ENCODE measurements at places on chromosomes 12 and 14. TPM values are rescaled to one million over a fixed set of nuclear protein-coding genes. Genes with fewer than 3 reads are reported as not detected.

Gene FGF23
- not detected for total RNA-seq

Gene TGM1
- total RNA-seq = 2.1 TPM

Gene NOS1
- total RNA-seq = not detected

DNA sequence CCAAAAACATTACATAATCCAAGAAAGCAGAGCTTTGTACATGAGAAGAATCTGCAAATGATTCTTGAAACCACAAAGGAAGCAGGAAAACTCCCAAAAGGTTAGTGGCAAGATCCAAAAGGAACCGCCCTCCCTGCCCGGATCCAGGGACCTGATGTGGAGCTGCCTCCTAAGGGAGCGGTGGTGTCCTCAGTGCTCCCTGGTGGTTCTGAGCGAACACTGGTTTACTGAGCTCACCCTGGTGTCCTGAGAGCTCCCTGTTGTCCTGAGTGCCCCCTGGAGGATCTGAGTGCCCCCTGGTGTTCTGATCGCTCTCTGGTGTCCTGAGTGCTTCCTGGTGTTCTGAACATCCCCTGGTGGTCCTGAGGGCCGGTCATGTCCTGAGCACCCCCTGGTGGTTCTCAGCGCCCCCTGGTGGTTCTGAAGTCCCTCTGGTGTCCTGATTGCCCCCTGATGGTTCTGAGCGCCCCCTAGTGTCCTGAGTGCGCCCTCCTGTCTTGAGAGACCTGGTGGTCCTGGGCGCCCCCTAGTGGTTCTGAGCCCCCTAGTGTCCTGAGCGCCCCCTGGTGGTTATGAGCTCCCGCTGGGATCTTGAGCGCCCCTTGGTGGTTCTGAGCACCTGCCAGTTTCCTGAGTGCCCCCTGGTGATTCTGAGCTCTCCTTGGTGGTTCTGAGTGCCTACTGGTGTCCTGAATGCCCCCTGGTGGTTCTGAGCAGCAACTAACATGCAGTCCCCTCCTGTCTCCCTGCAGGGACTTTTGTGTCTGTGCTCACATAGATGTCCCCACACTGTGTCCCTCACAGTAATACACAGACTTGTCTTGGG is 891.1 kb downstream of the TMEM121 start:
- no peaks in the 10 kb centered on the region for H3K27me3 ChIP-seq
- no peak overlapping the region for H3K27ac ChIP-seq
- H3K36me3 ChIP-seq = no peaks in the 10 kb centered on the region
- H3K4me1 ChIP-seq = no peaks in the 10 kb centered on the region
- H3K4me3 ChIP-seq = no peak overlapping the region

- no peaks in the 10 kb centered on the region for H3K36me3 ChIP-seq
- peaks cover 15% of the 10 kb centered on the region for H3K4me1 ChIP-seq
- H3K4me3 ChIP-seq = peak overlapping the region; percentile 43
- no peak for DNase-seq
Measured at GRCh38 chr12:69284131-69284530, 44.8 kb downstream of the CPSF6 start.

DNA sequence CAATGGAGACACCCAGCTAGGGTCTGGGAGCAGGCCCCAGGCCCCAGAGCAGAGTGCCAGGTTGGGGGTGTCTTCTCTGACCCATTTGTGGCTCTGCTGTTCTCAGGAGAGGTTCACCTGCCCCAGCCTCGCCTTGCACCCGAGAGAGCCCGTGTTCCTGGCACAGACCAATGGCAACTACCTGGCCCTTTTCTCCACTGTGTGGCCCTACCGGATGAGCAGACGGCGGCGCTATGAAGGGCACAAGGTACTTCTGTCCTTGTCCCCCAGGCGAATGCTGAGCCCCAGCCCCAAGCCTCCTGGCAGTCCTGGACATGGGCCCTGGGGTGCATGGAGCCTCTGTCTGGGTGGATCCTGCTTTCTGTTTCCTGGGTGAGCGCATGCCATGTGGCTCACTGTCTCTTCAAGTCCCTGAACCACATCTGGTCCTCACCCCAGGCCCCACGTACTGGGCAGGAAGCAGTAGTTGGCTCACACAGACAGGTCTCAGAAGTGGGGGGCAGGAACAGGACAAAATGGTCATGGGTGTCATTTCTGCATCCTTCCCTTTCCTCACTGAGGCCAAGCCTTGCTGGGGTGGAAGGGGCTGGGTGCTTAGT is 58.2 kb downstream of the BEGAIN start:
- no peak overlapping the region for H3K27ac ChIP-seq
- H3K36me3 ChIP-seq = peaks cover 3% of the 10 kb centered on the region
- no peak for DNase-seq
- peaks cover 2% of the 10 kb centered on the region for H3K4me1 ChIP-seq
- H3K27me3 ChIP-seq = no peaks in the 10 kb centered on the region

Gene CCDC63
- not detected for total RNA-seq

Gene DDN
- total RNA-seq = 0.08 TPM

DNA sequence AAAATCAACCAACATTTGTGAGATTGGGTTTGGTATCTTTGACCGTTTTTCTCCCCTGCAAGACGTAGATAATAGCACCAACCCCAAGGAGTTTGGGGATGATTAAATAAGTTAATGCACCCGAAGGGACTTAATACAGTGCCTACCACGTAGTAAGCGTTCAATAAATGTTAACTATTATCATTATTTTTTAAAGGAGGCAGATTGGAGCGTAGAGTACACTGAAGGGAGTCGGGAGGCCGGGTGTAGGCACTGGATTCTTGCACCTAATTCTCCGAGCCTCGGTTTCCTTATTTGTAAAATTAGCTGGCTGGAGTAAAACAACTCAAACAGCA is 367 bp upstream of the FRS2 start:
- H3K27me3 ChIP-seq = no peaks in the 10 kb centered on the region
- H3K27ac ChIP-seq = peak overlapping the region; percentile 100
- peak overlapping the region; percentile 99 for H3K4me3 ChIP-seq
- peaks cover 52% of the 10 kb centered on the region for H3K4me1 ChIP-seq
- H3K36me3 ChIP-seq = no peaks in the 10 kb centered on the region

- H3K4me1 ChIP-seq = peaks cover 19% of the 10 kb centered on the region
- H3K27me3 ChIP-seq = no peaks in the 10 kb centered on the region
- H3K36me3 ChIP-seq = no peaks in the 10 kb centered on the region
- DNase-seq = no peak
- peak overlapping the region; percentile 31 for H3K4me3 ChIP-seq
Measured at GRCh38 chr12:23197266-23197665, 572.3 kb downstream of the ETNK1 start.

DNA sequence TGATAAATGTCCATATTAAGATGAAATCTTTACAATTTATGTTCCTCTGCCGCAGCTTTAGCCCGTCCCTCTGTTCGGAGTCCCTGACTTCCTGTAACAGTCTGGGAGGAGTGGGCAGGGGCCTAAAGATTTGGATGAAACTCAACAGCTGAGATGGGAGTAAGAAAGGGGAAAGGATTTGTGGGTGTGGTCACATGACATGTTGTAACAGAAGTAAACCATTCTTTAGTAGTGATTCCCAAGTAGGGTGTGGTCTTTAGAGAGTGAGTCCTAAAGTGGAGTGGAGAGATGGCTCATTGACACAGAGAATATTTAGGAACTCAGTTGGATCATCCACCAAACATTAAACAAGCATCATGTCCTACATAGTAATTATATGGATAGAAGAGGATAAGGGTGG is 12.9 kb downstream of the TMEM117 start:
- peaks cover 10% of the 10 kb centered on the region for H3K4me1 ChIP-seq
- no peak for DNase-seq
- no peaks in the 10 kb centered on the region for H3K27me3 ChIP-seq
- no peak overlapping the region for H3K27ac ChIP-seq
- H3K36me3 ChIP-seq = peaks cover 25% of the 10 kb centered on the region

Gene TESPA1
- not detected for total RNA-seq

GRCh38 chr12:132169376-132169775 is 25.1 kb downstream of the NOC4L start:
- no peak overlapping the region for H3K4me3 ChIP-seq
- H3K27me3 ChIP-seq = peaks cover 13% of the 10 kb centered on the region
- H3K27ac ChIP-seq = no peak overlapping the region
- no peaks in the 10 kb centered on the region for H3K4me1 ChIP-seq
- H3K36me3 ChIP-seq = no peaks in the 10 kb centered on the region

Gene TEX52
- total RNA-seq = not detected

- H3K27me3 ChIP-seq = peaks cover 33% of the 10 kb centered on the region
- no peaks in the 10 kb centered on the region for H3K36me3 ChIP-seq
- no peak overlapping the region for H3K4me3 ChIP-seq
- no peak overlapping the region for H3K27ac ChIP-seq
- DNase-seq = no peak
- no peaks in the 10 kb centered on the region for H3K4me1 ChIP-seq
Measured at GRCh38 chr14:31545328-31545727, 15.9 kb upstream of the NUBPL start.

Measured in osteocyte (in vitro differentiated cells).